ENCODE measurements at places on chromosomes 5 and 9. TPM values are rescaled to one million over a fixed set of nuclear protein-coding genes. Genes with fewer than 3 reads are reported as not detected.

GRCh38 chr9:37862530-37862929 is 41.4 kb downstream of the SLC25A51 start:
- H3K27ac ChIP-seq, result no peak overlapping the region
- no peak overlapping the region for H3K4me3 ChIP-seq
- DNase-seq, result no peak
- H3K27me3 ChIP-seq, result no peaks in the 10 kb centered on the region

- no peaks in the 10 kb centered on the region for H3K4me1 ChIP-seq
- no peaks in the 10 kb centered on the region for H3K36me3 ChIP-seq
- DNase-seq, result no peak
These were observed 339.7 kb upstream of the CLINT1 start for GRCh38 chr5:158198636-158199035.

DNA sequence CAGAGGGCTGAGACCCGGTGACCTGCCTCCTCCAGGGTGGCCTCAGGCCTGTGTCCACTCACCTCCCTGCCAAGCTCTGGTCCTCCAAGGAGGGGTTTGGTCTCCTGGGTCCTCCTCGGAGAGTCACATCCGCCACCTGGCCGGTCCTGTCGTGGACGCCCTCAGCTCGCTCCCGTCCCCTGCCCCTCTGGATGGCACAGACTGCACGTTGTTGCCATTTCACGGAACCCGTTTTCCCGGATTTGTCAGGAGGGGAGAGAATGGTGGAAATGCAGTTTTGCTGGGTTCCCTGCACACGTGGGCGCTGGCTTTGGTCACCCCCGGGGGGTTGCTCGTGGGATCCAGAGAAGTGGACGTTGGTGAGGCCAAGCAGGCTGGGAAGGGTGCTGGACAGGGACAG is 62.7 kb downstream of the RXRA start:
- H3K27me3 ChIP-seq, result no peaks in the 10 kb centered on the region
- peak overlapping the region; percentile 58 for H3K27ac ChIP-seq
- peaks cover 94% of the 10 kb centered on the region for H3K4me1 ChIP-seq
- H3K36me3 ChIP-seq, result no peaks in the 10 kb centered on the region
- no peak for DNase-seq

DNA sequence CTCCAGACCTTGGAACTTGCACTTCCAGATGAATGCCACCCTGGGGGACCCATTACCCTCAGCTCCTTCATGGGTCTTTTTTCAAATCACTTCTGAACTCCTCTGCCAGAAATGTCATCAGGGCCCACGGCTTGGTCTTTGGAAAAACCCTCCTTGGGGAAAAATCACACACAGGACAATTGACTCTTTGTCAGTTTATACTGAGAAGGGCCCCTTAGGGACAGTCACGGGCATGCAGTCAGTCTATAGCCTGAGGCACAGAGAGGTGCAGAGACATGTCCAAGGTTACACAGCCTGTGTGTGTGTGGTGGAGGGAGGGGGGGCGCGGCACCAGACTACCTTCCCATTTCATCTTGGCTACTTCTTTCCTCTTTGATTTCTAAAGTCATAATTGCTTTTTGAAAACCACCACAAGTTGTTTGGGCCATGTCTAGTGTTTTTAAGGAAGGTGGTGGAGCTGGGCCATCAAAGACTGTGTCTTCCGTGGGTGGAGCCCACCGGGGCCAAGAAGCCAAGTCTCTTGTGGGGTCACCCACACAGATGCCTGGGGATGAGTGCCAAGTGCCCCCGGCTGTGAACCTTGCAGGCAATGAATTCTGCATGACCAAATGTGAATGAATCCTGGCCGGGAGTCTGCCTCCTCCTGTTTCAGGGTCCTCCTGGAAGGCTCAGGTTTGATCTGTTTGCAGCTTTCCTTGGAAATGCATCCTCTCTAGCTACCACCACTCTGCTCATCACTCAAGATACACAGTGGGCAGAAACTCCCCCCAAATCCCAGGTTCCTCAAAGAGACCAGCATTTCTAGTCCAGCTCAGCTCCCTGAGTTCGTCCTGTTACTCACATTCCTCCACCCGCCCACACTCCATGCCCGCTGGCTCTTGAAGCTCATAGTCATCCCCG is 200.1 kb upstream of the TBC1D2 start:
- no peak overlapping the region for H3K27ac ChIP-seq
- no peak for DNase-seq
- H3K4me3 ChIP-seq, result no peak overlapping the region
- H3K4me1 ChIP-seq, result no peaks in the 10 kb centered on the region

The S1PR3 gene
- 5.2 TPM for total RNA-seq

DNA sequence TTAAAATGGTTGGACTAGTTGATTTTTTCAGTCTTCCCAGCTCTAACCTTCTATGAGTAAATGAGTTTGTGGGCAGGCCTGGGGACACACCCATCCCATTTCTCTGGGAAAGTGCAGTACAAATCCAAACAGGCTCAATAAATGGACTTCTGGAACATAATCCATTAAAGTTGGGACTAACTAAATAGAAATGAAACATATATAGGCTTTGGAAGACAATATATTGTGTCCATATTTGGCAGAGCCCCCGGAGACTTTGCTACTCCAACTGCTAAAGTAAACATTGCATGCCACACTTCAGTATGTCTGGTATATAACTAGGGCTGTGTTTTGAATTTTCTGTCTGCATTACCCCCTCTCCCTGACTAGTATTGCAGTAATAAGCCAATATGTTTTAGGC is 191.4 kb upstream of the DAB2 start:
- no peaks in the 10 kb centered on the region for H3K36me3 ChIP-seq
- no peak for DNase-seq
- no peak overlapping the region for H3K4me3 ChIP-seq
- no peaks in the 10 kb centered on the region for H3K4me1 ChIP-seq
- H3K27me3 ChIP-seq, result no peaks in the 10 kb centered on the region

The FAM120A gene
- 100 TPM for total RNA-seq

DNA sequence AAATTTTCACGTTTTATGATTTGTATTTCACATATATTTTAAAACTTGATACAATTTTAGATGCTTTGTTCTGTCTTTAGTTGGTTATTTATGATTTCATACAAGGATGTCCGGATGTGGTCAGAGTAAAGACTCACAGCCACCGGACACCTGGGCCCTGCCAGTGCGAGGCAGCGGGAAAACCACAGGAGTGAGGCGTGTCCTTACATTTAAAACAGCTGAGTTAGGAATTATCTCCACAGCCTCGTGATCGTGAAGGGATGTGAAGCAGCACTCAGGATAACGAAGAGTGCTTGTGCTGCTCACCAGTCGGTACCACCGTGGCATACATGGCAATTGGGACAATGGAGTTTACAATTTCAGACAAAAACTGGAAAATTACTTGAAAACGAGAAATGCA is 14.0 kb downstream of the SNX18 start:
- no peaks in the 10 kb centered on the region for H3K36me3 ChIP-seq
- no peak overlapping the region for H3K27ac ChIP-seq
- no peak for DNase-seq
- peaks cover 57% of the 10 kb centered on the region for H3K4me1 ChIP-seq
- H3K27me3 ChIP-seq, result no peaks in the 10 kb centered on the region

DNA sequence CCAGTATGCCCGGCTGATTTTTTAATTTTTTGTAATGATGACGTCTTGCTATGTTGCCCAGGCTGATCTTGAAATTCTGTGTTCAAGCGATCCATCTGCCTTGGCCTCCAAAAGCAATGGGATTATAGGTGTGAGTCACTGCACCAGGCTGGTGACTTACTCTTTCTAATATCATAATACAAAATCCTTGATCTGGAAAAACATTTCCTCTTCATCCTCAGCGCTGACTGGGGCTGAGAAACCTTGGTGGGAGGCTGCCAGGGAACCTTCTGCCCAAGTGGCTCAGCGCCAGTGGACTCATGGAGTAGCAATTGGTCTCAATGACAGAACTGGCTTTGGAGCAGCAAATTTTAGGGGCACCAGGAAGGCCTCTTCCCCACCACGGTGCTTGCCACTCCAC is 17.5 kb upstream of the SEMA4D start:
- no peak overlapping the region for H3K4me3 ChIP-seq
- no peak overlapping the region for H3K27ac ChIP-seq
- peaks cover 13% of the 10 kb centered on the region for H3K4me1 ChIP-seq
- DNase-seq, result no peak
- no peaks in the 10 kb centered on the region for H3K27me3 ChIP-seq

DNA sequence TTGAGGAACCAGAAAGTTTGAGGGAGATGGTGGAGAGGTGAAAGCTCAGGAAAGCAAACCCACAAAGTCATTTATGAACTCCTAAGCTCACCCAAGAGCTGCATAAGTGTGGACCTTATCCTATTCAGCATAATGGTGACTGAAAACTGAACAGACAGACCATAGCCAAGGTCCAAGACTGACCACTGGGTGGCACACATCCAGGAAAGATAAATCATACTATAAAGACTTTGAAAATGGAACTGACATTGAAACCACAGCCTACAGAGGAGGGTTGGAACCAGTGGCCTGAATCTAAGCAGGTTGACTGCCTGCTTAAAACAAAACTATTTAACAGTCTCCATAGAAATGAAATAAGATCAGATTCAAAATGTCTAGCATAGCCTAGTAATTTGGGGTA is 121.0 kb upstream of the RGS7BP start:
- H3K36me3 ChIP-seq, result no peaks in the 10 kb centered on the region
- H3K27me3 ChIP-seq, result no peaks in the 10 kb centered on the region
- no peak overlapping the region for H3K27ac ChIP-seq
- DNase-seq, result no peak
- H3K4me3 ChIP-seq, result no peak overlapping the region
- H3K4me1 ChIP-seq, result no peaks in the 10 kb centered on the region

- no peak overlapping the region for H3K4me3 ChIP-seq
- DNase-seq, result no peak
- no peaks in the 10 kb centered on the region for H3K27me3 ChIP-seq
- no peaks in the 10 kb centered on the region for H3K4me1 ChIP-seq
- H3K36me3 ChIP-seq, result no peaks in the 10 kb centered on the region
These were observed 243.9 kb downstream of the DOCK8 start for GRCh38 chr9:458590-458989.

The CAMSAP1 gene
- total RNA-seq, result 38.0 TPM

DNA sequence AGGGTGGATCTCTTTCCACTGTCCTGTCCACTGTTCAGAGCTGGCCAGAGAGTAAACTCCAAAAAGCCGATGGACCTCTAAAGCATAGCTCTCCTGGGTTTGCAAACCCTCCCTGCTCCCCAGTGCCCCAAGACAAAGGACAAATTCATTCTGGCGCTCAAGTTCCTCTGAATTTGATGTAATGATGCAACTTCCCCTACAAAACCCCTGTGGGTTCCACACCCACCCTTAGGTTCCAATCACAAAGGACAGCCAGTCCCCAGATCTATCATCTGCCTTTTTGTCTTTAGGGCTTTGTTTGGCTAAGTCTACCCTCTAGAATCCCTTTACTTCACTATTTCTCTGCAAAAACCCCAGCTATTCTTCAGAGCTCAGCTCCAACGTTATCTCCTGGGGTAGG is 57.4 kb upstream of the SLC25A51 start:
- H3K27me3 ChIP-seq, result no peaks in the 10 kb centered on the region
- no peak overlapping the region for H3K27ac ChIP-seq
- H3K4me3 ChIP-seq, result no peak overlapping the region
- no peak for DNase-seq
- peaks cover 9% of the 10 kb centered on the region for H3K4me1 ChIP-seq
